ENCODE measurements at places on chromosomes 7 and 10.

GRCh38 chr7:2760098-2760889 lies 72.3 kb downstream of the AMZ1 start:
- peak; percentile 34 for DNase-seq

DNA sequence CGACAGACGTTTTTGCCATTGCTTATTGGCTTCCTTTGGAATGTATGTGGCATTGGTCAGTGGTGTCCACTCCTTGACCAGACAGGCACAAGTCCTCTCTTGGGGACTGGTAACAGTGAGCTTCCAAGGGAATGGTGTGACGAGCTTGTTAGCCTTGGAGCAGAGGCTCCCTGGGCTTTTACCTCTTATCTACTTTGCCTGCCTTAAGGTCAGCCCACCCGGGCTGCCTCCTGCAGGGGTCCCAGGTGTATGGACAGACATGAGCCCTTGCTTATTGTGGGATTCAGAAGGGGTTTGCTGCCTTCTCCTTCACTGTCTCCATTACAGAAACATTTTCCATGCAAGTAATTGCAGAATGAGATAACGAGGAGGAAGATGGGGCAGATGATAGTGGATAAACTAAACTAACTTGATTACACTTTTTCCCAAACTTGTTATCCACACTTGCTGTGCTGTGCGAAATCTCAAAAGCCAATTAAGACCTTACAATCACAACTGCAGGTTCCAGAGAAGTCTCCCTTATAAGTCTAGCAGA lies 29.7 kb downstream of the PLPP4 start:
- DNase-seq, result no peak

DNA sequence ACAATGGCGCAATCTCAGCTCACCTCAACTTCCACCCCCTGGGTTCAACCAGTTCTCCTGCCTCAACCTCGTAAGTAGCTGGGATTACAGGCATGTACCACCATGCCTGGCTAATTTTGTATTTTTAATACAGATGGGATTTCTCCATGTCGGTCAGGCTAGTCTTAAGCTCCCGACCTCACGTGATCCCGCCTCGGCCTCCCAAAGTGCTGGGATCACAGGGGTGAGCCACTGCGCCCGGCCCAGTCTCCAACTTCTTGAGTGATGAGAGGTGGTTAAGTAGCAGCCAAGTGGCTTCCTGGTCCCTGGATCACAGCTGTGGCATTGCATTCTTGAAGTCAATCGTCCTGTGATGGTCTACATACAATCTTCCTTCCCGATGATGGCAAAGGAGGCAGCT lies 46.1 kb upstream of the NFE2L3 start:
- no peak for DNase-seq

- DNase-seq, result no peak
These were observed 26.4 kb upstream of the SVOPL start for GRCh38 chr7:138727336-138728099.

DNA sequence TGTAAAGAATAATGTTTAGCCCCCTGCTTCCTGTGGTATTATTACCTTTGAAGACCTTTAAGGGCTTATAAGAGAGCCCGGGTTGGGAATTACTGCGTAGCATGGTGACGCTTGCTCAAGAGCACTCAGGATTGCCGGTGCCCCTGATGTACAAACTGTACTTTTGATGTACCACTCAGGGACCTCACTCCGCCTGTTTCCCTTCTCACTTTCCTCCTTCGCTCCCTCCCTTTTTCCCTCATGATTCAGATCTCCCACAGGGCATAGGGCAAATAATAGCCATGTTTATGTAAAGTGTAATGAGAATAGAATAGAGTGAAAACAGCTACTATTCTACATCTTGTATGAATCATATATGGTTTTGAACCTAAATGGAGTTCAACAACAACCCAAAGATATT lies 77.8 kb upstream of the PDCD4 start:
- no peak for DNase-seq

GRCh38 chr7:142471820-142472219 lies 214.0 kb upstream of the PRSS58 start:
- no peak for DNase-seq

DNA sequence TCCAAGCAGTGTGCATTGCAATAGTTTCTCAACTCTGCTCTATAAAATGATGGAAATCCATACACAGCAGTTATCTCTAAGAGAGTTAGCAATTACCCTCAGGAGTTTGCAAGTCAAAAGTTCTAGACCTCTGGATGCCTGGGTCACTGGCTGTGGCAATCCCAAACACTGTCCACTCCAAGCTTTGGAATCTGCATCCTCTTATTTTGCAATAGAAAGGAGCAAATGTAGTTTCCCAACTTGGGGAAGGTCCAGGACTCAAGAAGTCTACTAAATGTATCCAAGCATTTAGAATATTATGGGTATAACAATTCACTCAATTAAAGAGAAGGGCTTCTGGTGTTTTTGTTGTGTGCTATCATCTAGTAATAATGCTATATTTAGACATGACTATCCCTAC lies 131.3 kb upstream of the NRP1 start:
- no peak for DNase-seq

DNA sequence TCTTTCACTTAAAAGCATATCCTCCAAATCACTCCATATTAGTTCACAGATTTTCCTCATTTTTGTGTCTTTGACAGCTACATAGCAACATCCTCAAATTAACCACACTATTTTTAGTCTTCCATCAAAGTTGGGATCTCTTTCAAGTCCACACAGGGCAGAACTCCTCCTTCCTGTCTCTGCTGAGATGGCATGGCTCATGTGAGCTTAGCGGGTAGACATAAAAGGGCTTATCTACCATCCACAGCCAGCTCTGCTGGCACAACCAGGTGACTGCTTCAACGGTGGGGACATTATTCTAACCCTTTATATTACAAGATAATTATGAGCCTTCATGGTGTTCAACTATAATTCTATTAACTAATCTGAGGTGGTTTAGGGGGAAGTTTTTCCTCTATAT lies 35.5 kb downstream of the ICA1 start:
- no peak for DNase-seq

GRCh38 chr7:158406801-158407200 lies 180.8 kb downstream of the PTPRN2 start:
- no peak for DNase-seq

GRCh38 chr7:96667026-96667425 lies 42.6 kb downstream of the SEM1 start:
- DNase-seq, result no peak

DNA sequence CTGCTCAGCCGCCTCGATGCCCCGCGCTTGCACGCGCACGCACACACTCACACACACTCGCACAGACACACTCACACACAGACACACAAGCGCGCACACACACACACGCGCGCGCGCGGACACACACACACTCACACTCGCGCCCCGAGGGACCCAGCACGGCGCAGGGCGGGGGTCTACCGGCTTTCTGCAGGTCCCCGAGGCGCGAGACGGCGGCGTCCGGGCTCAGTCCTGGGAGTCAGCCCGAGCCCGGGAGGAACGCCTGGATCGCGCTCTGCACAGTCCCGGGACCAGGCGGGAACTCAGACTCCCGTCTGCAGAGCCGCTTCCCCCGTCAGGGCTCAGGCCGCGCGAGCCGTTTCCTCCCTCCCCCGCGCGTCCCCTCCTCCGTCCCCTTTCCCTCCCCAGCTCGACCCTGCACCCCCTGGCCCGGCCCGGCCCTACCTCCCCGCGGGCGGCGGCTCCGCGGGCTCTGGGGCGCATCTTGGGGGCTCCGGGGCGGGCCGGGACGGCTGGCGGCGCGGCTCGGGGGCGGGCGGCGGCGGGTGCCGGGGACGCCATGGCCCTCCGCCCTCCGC lies 464 bp downstream of the DENND2A start:
- no peak for DNase-seq

GRCh38 chr10:120989279-120989678 lies 138.1 kb downstream of the WDR11 start:
- DNase-seq, result no peak

GRCh38 chr10:68876246-68877138 lies 24.6 kb upstream of the DDX50 start:
- DNase-seq, result no peak

GRCh38 chr7:128703609-128704241 lies 31.6 kb downstream of the GARIN1A start:
- DNase-seq, result no peak

DNA sequence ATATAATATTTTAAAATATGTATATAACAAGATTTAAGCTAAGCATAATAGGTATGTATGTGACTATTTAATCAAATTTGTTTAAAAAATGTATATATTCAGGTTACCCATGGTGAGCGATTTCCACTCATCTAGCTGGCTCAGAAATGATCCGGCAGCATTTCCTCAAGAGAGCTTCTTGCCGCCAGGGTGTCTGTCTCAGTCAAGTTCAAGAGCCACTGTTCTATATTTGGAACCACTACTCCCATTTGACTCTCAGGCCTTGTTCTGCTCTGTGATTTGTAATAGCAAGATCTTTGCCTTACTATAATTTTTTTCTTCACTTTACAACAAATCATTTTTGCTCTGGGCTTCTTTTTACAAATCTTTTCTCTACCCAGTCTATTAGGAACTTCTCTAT lies 48.7 kb upstream of the CNTNAP2 start:
- DNase-seq, result no peak

- no peak for DNase-seq
These were observed 19.5 kb upstream of the CSTF2T start for GRCh38 chr10:51718804-51719291.

- no peak for DNase-seq
These were observed 27.4 kb downstream of the CCDC3 start for GRCh38 chr10:12974078-12974477.

- DNase-seq, result no peak
These were observed 76.5 kb downstream of the JAZF1 start for GRCh38 chr7:28104041-28104541.

- DNase-seq, result peak; percentile 48
These were observed 35.2 kb upstream of the EBLN1 start for GRCh38 chr10:22252801-22253579.

- no peak for DNase-seq
These were observed 72.3 kb downstream of the TLL2 start for GRCh38 chr10:96441322-96441885.

- no peak for DNase-seq
These were observed 222.7 kb downstream of the MLLT10 start for GRCh38 chr10:21756707-21757106.

- no peak for DNase-seq
These were observed 398.8 kb downstream of the TFEC start for GRCh38 chr7:115631782-115632181.

GRCh38 chr10:6151087-6151977 lies 51.4 kb upstream of the PFKFB3 start:
- DNase-seq, result peak; percentile 70

- no peak for DNase-seq
These were observed 29.0 kb upstream of the MEOX2 start for GRCh38 chr7:15715435-15715834.

- peak; percentile 9 for DNase-seq
These were observed 79.4 kb downstream of the VWC2 start for GRCh38 chr7:49852619-49853462.

- DNase-seq, result peak; percentile 31
These were observed 32.5 kb downstream of the ARID5B start for GRCh38 chr10:61933859-61934555.

- no peak for DNase-seq
These were observed 47.1 kb downstream of the MYOF start for GRCh38 chr10:93434991-93435491.

- DNase-seq, result no peak
These were observed 17.5 kb downstream of the RASGEF1A start for GRCh38 chr10:43249151-43249961.

- DNase-seq, result no peak
These were observed 711 bp downstream of the HIP1 start for GRCh38 chr7:75737856-75738603.

DNA sequence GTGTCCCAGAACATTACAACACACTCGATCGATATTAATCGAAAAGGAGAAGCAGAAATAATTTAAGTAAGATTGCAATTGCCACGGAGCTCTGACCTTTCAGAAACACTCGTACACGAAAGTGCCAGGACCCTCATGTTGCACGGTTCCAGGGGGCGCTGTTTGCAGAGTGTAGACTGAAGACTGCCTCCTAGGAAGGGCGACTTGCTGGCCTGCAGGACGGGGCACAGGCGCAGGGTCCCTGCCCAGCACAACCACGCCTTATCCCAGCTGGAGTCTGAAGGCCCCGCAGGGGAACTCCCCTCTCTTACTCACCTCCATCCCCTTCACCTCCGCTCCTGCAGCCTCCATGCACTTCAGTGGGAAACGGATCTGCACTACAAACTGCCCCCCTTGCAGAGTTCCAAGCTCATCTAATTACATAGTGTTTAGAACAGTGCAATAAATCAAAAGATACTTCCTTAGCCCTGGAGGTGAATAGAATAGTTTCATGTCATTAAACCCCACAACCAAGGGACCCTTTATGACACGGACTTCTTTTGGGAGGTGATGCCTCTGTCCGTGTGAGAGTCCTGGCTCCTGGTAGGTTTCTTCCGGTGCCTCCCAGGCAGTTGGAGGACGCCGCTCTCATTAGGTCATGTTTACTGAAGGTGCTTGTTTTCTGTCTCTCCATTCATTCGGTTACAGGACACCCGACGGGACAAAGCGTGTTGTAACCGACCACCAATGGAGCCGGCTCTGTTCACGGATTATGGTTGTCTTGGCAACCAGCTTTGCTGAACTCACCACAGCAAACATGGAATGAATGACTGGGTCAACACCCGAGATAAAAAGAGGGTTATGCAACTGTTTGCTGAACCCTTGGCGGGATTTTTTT lies 262.2 kb downstream of the BAMBI start:
- no peak for DNase-seq

GRCh38 chr7:36749282-36749960 lies 25.1 kb upstream of the AOAH start:
- no peak for DNase-seq

DNA sequence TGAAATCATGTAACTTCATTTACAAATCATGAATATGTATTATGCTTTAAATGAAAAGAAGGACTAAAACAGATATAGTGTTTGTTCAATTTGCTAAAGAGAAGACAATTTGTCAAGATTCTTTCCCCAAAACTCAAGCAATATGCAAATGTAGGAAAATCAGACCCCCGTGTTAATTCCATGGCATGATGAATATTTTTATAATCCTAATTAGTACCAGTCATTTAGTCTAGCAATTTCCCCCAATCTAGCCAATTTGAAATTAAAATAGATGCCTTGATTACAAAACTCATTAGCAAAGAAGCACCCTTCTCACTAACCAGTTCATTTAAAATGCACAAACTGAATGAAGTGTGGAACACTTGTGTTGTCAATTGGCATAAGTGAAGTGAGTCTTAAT lies 347.6 kb downstream of the SORCS3 start:
- no peak for DNase-seq

Measured in CD4-positive, alpha-beta T cell treated with Interleukin-21 for 1 hour (primary cell).